Activated CD8-positive, alpha-beta memory T cell treated with anti-CD3 and anti-CD28 coated beads, Interleukin-2, amount 50 U/mL, for 48 hours (primary cell): ENCODE measurements at places on chromosomes 12 and 14.

DNA sequence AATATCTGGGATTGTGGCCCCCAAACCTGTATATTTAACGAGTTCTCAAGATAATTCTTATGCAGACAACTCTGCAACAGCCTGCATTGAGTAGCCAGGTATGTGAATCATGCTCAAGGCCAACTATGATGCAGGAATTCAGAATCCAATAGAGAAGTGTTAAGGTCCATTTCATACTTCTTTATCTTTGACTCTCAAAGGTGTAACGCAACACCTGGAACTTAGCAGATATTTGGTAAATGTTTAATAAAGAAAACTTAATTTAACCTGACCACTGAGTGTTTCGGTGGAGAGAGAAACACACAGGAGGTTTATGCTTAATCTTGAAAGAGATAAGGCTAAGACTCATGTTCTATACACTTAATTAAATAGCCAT is 156.5 kb upstream of the PLEKHG7 start:
- no peak for DNase-seq

DNA sequence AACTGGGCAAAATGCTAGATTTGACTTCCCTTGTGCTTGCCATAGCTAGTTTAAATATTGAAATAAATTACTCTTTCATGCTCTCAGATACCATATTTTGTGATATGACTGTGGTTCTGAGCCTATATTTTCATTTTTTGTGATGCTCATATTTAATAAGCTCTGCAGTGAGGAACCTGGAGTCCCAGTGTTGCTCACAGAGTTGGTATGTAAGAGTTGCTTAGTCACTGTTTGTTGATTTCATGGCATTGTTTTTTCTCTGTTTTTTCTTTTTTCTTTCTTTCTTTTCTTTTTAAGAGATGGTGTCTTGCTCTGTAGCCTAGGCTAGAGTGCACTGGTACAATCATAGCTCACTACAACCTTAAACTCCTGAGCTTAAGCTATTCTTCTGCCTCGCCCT is 750.5 kb upstream of the TMEM132C start:
- DNase-seq = no peak

- DNase-seq = no peak
Observed at GRCh38 chr12:131806674-131807073, 21.5 kb upstream of the MMP17 start.

- no peak for DNase-seq
Observed at GRCh38 chr14:94157197-94157596, 16.9 kb upstream of the PPP4R4 start.

DNA sequence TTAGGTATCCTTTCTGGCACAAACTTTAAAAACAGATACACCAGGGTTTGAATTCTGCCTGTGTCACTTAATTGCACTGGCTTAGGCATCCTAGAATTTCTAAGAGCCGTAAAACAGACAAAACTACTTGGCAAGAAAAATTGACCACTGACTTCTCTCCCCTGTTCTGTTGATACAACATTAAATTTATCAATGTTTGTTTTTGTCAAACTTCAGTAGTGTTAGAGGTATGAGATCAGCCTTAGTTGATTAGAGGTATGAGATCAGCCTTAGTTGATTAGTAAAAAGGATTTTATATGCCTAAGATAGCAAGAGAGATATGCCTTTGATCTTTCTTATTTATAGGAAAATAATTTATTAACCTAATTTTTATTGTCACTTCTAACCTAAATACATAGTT is 283.2 kb downstream of the FBXL14 start:
- no peak for DNase-seq

DNA sequence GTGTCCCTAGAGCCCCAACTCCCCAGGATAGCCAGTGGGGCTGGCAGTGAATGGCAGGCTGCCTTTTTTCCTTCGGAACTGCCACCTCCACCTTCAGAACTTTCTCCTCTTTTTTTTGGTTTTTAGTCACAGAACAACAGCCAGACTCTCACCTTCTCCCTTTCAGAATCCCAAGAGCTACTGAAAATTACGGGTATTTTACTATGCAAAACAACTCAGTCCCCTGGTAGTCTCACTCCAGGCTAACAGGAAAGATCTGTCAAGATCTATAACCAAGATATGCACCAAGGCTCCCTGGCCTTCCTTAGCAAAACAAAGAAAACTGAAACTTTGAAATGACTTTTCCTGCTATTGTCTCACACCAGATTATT is 12.5 kb downstream of the PLEKHG6 start:
- DNase-seq = no peak

DNA sequence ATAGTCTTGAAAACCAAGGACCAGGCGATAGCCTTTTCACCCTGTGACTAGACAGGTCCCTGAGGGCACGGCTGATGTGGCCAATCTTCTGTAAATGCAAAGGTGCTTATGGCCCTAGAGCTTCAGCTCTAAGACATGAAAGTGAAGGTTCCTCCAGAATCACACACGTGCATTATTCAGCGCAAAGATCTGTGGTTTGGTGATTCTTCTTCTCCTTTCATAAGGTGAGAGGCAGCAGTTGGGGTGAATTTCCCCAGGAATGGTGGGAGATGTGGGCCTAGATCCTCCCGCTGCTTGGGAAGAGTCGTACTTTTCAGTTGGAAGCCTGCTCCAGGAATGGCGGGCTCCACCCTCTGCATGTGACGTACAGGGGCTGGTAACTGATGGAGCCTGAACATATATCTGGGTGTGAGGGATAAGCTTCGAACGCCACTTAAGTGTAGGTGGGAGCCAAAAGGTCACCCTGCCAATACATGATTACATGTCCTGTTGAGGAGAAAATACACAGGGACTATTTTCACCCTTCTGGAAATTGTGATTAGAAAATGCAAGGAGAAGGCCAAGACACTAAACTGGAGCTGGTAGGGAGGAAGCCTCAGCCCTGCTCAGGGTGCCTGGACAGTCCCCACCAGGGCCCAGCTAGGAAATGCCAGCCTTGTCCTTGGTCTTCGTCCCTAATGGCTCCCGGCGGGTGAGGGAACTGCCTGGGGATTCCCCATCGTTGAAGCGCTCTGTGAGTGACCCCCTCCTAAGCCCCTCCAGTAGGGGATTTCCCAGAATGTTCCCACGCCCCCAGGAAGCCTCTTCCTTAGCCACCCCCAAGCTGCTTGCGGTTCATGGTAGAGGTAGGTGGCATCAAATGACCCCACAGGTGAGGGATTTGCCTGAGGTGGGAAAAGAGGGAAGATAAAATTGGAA is 17.6 kb downstream of the BATF start:
- DNase-seq = no peak
